Right lobe of liver (tissue), 6 donors: ENCODE measurements at places on chromosomes 7 and 10. TPM values are rescaled to one million over a fixed set of nuclear protein-coding genes. Genes with fewer than 3 reads are reported as not detected.
A peak's percentile ranks its signal among the peaks of the same experiment; 100 is the strongest.

COA1 gene
- 15.8 TPM for total RNA-seq

PDE6C gene
- not detected for total RNA-seq

HUS1 gene
- total RNA-seq = 16.1 TPM

DPYSL4 gene
- 0.25 TPM for total RNA-seq

DNA sequence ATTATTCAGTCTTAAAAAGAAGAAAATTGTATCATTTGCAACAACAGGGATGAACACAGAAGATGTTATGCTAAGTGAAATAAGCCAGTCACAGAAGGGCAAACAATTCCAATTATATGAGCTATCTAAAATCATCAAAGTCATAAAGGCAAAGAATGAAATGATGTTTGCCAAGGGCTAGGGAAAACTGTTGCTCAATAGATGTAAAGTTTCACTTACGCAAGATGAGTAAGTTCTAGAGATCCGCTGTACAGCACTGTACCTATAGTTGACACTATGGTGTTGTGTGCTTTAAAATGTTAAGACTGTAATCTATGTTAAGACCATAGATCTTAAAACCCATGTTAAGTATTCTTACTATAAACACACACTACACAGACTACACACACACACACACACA, 904.6 kb upstream of the LRRN3 start:
- DNase-seq = no peak

GRCh38 chr10:69864321-69864720, 62.6 kb downstream of the COL13A1 start:
- DNase-seq = no peak

GRCh38 chr10:51691135-51691534, 8.3 kb downstream of the CSTF2T start:
- DNase-seq = no peak

- DNase-seq = peak; percentile 68
These were observed 179.2 kb upstream of the MBL2 start for GRCh38 chr10:52951824-52952223.

IL6 gene
- total RNA-seq = not detected

SH3PXD2A gene
- 3.0 TPM for total RNA-seq

GRCh38 chr10:61894133-61894532, 7.4 kb upstream of the ARID5B start:
- no peak for DNase-seq

DNA sequence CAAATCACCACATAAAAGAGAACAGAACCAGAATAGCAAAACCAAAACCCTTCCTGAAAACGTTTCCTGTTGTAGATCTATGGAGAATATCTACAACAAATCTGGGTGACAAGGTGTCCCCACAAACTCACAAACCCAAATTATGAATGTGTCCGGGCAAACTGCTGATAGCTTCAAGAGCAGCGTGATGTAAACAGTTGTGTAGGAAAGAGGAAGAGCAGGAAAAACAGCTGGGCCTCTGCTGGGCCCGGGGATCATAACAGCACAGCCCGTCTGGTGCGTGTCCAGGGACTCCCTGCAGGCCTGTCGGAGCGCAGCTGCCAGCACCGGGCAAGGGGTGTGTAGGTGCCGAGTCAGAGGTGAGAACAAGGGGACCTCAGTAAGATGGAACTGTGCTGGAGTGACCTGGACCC, 53.7 kb downstream of the KCNH2 start:
- DNase-seq = no peak

SLC18A3 gene
- total RNA-seq = not detected

DNA sequence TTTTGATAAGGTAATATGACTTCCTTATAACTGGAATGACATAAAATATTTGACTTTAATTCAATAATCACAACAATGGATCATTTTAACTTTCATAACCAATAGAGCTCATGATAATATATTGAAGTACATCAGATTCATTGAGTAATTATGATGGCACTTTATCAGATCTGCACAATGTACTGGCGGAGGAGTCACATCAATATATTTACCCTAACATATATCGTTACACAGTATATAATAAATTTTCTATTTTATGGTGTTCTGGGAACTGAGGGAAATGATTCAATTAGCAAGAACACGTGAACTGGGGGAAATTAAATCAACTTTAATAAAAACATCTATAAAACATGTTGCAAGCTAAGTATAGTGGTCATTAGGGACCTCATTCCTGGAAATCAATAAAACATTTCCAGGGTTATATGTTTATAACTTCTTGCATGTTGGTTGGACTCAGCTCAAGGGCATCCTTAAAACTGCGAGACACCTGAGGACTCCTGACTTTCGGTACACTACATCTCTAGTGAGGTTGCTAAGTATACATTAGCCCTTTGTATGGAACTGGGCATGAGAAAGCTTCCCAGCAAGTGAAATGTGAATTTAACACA, 254.0 kb downstream of the KCND2 start:
- no peak for DNase-seq

DNA sequence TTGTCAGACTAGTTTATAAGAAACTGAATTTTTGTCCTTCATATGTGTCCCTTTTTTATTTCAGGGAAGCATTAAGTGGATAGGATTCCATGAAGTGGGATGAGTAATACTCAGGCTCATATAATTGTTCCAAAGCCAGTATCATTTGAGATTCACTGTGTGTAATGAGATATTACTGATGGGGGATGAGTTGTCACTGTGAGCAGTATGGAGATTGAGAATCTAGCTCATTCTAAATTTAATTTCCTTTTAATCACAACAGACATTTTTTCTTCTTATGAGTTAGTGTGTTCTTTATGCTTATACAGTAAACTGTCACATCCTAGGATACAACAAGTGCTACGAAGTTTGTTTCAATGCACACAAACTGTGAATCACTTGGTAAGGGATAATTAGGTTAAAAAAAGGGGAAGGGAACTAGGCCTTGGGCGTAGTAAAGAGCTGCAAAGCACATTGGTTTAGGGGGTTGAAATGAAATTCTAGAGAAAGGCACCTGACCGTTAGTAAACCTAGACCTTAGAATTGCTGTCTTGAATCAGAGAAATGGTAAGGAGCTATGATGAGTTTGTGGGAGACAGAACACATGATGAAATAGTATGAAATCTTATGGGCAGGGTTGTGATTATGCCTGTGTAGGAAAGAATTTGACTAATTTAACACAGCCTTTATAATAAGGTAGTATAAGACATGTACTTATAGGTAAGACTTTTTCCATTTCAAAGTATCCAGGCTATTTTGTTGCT, 153.4 kb downstream of the MLLT10 start:
- no peak for DNase-seq

CCDC71L gene
- total RNA-seq = 22.4 TPM

PNLIP gene
- not detected for total RNA-seq

DNA sequence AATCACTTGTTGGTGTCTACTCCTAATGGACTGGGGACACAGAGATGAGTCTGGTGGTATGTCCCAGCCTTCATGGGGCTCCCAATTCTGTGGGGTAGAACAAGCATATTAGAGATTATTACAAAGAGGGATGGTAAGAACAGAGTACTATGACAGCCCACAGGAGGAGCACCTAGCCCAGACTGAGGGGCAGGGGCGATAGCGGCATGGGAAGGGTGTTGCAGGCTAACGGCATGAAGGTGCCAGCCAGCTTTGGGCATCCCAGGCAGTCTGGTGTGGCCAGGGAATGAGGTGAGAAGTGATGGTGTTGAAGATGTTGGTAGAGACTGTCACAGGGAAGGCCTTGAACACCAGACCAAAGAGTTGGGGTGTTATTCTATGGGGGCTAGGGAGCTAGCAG, 280.0 kb downstream of the RPS24 start:
- DNase-seq = no peak

TMEM225B gene
- total RNA-seq = 0.31 TPM

DNA sequence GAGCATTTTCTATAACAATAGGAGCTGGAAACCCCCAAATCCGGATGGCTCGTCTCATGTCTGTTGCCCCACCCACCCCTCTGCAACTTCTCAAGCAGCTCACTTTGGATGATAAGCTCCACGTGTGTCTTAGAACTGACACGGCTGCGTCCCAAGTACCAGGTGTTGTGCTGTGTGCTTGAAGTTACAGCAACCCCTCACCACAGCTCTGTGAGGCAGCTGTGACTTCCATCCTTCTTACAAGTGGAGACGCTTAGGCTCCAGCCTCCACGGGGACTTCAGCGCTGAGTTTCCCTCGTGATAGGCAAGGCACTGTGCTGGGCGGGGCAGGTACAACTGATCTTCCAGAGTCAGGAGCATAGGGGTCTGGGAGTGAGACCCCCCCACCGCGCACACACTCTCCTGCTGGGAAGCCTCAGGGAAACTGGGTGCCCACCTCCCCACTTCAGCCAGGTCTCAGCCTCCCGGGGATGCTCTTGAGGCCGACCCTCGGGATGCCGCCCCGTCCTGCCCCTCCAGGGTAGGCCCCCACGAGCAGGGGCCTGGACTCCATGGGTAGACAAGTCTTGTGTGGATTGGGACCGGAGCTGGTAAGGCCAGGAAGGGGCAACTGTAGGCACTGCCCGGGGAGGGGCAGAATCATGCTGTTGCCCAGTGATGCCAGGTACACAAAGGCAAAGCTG, 31.4 kb downstream of the EN2 start:
- no peak for DNase-seq

GRCh38 chr7:118525020-118525419, 300.5 kb downstream of the ANKRD7 start:
- DNase-seq = no peak

DNA sequence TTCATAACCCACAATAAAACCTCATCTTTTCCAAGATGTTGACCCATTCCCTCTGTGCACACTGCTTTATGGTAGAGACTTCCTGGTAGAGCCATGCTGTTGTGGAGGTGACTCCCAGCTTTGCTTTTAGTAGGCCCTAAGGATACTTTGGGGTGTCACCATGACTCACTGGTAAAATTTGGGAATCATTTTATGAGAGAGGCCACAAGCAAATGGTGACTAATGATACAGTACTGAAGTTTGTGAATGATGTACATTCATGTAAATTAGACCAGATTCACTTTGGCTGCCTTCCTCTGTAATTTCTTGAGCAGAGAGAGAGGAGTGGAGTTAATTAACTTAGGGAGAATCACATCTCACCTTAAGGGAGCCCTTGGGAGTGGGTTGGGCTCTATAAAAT, 686.5 kb downstream of the LRMDA start:
- no peak for DNase-seq

DNA sequence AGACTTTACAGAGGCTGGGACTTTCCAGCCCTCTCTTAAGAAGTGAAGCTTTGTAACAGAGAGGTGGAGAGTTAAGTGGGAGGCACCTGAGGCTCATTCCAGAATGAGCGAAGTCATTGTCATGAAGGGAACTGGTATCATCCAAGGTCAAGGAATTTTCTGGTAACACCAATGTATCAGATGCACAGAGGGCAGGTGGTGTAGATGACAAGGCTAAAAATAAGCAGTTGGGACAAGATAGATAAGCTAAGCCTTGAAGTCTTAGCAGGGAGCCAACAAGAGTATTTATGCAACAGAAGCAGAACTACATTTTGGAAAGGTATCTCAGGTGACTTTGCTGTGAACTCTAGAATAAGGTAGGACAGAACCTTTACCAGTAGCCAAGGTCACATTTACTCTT, 257.0 kb upstream of the AUTS2 start:
- no peak for DNase-seq

- no peak for DNase-seq
These were observed 139.0 kb downstream of the TPST1 start for GRCh38 chr7:66344166-66344565.

DNA sequence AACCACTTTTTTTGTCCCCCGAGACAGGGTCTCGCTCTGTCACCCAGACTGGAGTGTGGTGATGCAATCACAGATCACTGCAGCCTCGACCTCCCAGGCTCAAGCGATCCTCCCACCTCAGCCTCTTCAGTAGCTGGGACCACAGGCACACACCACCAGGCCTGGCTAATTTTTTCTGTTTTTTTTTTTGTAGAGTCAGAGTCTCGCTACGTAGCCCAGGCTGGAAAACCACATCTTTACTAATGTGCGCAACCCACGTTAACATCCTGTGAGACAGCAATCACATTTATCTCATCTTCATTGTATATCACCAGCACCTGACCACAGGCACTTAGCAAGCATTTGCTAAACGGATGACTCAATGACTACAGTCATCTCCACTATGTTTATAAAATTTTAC, 77.8 kb upstream of the ATP6V0A4 start:
- DNase-seq = no peak

FANK1 gene
- not detected for total RNA-seq

FGL2 gene
- 5.0 TPM for total RNA-seq

- DNase-seq = no peak
These were observed 6.5 kb upstream of the SNX10 start for GRCh38 chr7:26284995-26285632.

GRCh38 chr7:95267754-95268153, 56.6 kb downstream of the PON1 start:
- DNase-seq = no peak

GRCh38 chr7:138542183-138542582, 82.1 kb downstream of the TRIM24 start:
- DNase-seq = no peak

DNA sequence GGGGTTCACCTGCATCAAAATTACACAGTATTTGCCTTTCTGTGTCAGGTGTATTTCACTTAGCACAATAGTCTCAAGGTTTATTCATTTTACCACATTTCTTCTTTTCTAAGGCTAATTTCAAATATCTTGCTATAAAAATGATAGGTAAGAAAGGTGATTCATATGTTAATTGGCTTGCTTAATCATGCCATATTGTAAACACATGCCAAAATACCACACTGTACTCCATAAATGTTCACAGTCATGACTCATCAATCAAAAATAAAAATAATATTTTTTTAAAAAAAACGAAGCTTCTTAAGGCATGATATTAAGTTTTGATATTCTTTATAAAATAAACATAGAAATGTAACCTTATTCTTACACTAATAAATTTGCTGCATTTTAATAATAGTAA, 947.1 kb downstream of the GRM8 start:
- no peak for DNase-seq

DNA sequence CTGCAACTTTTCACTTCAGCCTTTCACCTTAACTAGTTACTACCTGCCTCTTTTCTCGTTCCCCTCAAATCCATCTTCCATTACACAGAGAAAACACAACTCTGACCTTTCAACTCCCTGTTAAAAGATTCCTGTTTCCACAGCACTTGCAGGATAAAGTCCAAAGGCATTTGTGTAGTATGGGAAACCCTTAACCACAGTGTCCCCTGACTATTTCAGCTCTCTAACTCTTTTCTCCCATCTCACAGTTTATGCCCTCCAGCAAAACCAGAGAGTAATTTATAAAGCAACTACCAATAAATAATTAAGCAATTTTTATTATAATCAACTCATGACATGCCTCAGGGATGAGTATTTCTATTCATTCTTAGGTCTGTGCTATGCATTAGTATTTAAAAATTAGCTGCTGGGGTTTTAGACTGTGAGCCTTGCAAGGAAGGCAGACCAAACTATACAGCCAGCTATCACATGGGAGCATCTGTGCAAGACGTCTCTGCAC, 51.0 kb downstream of the COL1A2 start:
- no peak for DNase-seq

DNA sequence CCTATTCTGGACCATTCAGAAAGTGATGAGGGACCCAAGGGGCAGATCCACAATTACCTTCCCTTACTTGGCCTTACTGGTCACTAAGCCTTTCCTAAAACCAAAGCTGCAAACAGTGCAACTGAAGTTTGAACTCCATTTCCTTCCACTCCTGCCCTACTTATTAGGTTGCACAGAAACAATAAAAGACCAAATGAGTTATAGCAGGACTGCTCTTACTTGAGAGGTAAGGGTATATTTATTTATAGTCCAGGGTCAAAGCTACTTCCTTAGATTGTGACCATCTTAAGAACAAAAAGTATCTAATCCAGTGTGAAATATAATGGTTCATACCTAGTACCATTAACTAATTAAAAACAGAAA, 27.0 kb downstream of the CDK6 start:
- no peak for DNase-seq

C10orf62 gene
- 1.3 TPM for total RNA-seq

- no peak for DNase-seq
These were observed 38.7 kb downstream of the AOC1 start for GRCh38 chr7:150890853-150891584.

GRCh38 chr7:118072893-118073674, 110.9 kb upstream of the LSM8 start:
- DNase-seq = no peak
